ENCODE measurements at places on chromosomes 2 and 18.

- H3K4me3 ChIP-seq: no peak overlapping the region
- H3K4me1 ChIP-seq: no peaks in the 10 kb centered on the region
- no peaks in the 10 kb centered on the region for H3K27me3 ChIP-seq
- H3K36me3 ChIP-seq: peaks cover 52% of the 10 kb centered on the region
- H3K27ac ChIP-seq: no peak overlapping the region
- DNase-seq: no peak
Observed at GRCh38 chr2:9360701-9361100, 62.6 kb downstream of the ITGB1BP1 start.

GRCh38 chr2:226380679-226381078 lies 418.9 kb downstream of the IRS1 start:
- H3K36me3 ChIP-seq: no peaks in the 10 kb centered on the region
- H3K27me3 ChIP-seq: no peaks in the 10 kb centered on the region
- no peak overlapping the region for H3K27ac ChIP-seq
- no peak overlapping the region for H3K4me3 ChIP-seq
- DNase-seq: no peak

DNA sequence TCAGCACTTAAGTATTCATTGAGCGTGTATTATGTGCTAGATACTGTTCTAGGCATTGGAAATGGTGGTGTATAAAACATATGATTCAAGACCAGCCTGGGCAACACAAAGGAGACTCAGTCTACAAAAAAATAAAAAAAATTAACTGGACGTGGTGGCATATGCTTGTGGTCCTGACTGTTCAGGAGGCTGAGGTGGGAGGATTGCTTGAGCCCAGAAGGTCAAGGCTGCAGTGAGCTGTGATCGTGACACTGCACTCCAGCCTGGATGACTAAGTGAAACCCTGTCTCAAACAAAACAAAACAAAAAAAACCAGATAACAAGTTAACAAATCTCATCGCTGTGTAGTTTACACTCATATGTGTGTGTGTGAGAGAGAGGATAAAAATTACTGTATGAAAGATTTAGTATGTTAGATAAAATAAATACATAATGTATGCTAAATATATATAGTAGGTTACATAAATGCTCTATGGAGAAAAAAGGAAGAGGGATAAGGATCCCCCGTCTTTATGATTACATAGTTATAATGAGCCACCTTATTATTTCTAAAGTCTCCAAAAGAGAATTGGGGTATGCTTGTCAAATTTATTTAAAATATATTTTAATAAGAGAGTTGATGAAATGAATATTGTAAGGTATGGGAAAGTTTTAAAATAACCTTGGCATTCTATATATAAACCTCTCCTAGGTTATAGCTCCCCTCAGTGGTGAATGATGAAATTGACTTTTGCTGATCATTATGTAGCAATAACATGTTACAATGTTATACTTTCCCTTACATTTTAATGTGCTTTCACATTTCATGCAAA lies 69.2 kb downstream of the EHBP1 start:
- H3K27me3 ChIP-seq: no peaks in the 10 kb centered on the region
- DNase-seq: no peak
- H3K4me3 ChIP-seq: no peak overlapping the region

DNA sequence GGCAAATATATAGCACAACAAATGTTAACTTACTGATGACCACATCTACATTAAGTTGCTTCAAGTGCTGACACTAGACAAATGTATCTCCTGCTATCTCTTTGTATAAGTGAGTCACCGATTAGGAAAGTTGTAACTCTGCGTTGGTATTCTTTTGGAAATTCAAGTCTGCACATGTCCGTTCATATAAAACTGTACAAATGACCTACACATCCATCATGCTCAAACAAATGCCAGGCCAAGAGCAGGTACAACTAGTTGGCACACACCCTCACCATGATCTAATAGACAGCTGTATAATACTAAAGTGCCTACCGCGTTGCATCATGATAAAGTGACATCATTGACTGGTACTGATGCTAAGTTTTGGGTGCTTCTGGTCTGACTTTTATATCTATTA lies 141.1 kb downstream of the RBMS1 start:
- H3K4me3 ChIP-seq: no peak overlapping the region
- H3K36me3 ChIP-seq: peaks cover 5% of the 10 kb centered on the region
- no peaks in the 10 kb centered on the region for H3K27me3 ChIP-seq
- peaks cover 23% of the 10 kb centered on the region for H3K4me1 ChIP-seq
- peak; percentile 99 for DNase-seq
